Cardiac septum (tissue), 1 donor: ENCODE measurements at places on chromosomes 2 and 18.

GRCh38 chr18:22250591-22250996, 81.2 kb downstream of the GATA6 start:
- no peak for DNase-seq

- DNase-seq: no peak
Observed at GRCh38 chr18:11669271-11669947, 19.7 kb upstream of the GNAL start.

- no peak for DNase-seq
Observed at GRCh38 chr2:38620282-38620977, 17.7 kb upstream of the HNRNPLL start.

GRCh38 chr2:224835405-224835804, 119.2 kb upstream of the CCDC195 start:
- DNase-seq: no peak

DNA sequence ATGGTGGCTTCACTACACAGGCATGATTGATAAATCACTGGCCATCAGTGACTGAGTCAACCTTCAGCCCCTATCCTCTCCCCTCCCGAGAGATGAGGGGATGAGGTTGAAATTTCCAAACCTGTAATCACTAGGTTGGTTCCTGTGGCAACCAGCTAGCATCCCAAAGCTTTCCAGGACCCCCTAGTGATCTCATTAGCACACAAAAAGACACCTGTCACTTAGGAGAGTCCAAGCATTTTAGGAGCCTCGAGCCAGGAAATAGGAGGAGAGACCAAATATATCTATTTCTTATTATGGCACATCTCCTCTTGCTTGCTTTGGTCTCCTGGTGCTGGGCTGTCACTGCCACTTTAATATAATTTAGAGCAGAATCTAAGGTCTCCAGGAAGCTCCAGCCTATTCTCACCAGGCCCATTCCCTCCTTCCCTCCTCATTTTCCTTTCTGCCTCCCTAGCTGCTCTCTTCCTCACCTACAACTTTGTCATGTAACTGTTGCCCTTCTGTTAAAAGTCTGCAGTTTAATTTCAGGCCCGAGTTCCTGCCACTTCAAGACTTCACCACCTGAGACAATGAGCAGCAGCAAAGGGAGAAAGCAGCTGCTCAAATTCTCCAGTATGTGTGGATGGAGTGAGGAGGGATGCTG, 33.2 kb upstream of the NAB1 start:
- DNase-seq: no peak

DNA sequence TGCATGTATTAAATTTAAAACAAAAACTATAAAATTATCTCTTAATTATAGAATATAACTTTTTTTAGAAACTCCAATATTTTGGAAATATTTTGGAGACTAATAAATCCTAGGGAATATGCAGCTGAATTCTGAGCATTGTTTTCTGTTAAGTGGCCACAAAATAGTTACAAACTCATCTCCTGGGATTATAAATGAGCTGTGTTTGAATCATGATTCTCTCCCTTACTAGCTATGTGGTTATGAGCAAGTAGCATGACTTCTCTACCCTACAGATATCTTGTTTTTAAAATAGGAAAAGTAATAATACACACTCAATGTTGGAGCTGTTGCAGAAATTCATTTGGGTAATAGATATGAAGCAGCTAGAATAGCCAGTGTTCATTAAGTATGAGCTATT, 137.9 kb upstream of the ITGA4 start:
- no peak for DNase-seq

DNA sequence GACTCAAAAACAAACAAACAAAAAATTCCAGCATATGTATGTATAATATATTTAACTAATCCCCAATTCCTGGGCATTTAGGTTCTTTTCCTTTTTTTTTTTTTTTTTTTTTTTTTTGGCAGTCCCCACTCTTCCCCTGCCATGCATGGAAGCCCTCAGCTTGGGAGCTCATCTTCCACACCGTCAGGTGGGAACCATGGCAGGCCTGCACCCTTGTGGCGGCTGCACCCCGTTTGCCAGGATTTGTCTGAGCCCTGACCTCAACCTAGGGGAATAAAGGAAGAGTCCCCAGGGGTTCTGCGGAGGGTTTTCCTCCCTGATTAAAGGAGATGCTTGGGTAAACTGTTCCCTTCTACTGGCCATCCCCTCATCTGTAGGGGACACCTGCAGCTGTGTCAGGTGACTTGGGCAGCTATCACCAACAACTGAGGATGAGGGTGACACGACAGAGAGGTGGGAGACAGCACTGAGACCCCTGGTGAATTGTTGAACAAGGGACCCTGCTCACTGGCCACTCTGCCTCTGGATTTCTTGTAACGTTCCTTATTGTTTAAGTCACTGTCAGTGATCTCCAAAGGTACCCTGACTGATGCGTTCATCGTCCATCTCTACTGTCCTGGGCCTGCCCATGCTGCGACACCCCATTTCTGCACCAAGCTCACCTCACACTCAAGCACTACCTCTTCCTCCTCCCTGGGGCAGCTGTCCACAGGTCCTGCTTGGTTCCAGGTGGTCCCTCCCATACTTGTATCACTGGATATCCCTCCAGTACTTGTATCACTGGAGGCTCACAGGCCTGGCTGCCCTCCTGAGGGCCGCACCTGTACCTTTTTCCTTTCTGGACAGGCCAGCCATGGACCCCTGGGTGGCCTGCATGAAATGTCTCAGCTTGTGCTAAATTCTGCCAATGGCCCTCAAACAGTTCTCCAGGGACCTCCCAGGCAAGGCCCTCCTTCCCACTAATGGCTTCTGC, 14.5 kb downstream of the TMEM185B start:
- no peak for DNase-seq

GRCh38 chr18:24632158-24632988, 171.9 kb downstream of the HRH4 start:
- DNase-seq: no peak

- DNase-seq: peak; percentile 38
Observed at GRCh38 chr2:71928734-71929481, 218.8 kb downstream of the CYP26B1 start.

DNA sequence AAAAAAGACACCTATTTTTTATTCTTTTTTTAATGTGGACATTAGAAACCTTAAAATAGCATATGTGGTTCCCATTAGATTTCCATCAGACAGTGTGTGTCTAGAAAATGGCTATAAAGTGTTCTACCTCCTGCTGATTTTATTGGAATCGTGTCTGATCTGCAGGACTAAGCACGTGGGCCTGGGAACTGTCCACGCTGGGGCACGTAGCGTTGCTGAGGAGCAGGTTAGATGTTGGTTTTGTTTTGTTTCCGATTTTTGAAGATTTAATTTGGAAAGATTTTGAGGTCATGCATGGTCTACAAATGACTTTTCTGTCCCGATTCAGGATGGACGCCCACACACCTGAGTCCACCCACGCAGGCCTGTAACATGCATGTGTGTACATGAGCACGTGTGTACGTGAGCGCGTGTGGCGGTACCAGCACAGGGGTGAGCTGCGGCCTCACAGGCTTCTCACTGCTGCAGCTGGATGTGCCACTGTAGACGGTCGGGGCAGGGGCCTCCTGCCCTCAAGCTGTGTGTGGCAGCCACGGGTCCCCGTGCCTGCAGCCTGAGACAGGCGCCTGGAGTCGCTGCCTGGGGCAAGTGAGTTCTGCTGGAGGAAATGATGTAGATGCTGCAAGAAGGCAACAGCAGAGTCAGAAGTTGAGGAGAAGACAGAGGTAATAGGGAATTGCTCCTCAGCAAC, 99.7 kb upstream of the CTDP1 start:
- DNase-seq: peak; percentile 72

DNA sequence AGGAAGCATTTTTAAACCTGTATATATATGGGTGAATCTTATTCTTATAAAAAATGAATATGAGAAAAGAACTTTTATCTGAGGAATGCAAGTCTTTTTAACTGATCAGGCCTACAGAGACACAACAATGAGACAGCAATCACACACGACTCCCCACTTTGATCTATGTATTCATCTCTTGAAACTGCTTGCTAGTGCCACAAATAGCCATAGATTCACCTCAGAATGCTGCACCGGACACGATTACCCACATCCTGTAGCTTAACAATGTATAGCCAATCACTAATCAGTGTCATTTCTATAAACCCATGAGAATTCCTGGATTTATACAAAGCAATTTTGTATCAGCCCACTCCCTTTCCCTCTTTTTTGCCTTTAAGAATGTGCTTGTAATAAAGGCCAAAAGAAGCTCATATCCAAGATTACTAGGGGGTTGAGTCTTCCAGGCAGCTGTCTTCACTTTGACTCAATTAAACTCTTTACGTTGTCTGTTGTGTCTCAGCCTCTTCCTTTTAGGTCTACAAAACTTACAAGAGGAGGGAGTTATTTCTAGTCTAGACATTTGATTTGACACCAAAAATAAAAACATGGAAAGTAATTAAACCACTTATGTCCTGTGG, 94.9 kb downstream of the MBD2 start:
- DNase-seq: no peak

DNA sequence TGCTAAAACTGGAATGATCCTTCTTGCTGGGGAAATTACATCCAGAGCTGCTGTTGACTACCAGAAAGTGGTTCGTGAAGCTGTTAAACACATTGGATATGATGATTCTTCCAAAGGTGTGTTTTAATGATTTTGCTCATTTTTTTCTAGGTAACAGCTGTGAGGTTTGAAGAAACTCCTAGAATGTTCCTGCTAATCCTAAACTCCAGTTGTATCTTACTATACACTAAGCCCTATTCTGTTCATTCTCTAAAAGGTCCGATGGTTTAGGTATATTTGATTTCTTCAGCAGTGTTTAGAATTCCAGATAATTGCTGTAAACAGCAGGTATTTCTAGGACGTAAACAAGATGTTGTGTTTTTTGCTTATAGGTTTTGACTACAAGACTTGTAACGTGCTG, 2.3 kb downstream of the MAT2A start:
- no peak for DNase-seq

DNA sequence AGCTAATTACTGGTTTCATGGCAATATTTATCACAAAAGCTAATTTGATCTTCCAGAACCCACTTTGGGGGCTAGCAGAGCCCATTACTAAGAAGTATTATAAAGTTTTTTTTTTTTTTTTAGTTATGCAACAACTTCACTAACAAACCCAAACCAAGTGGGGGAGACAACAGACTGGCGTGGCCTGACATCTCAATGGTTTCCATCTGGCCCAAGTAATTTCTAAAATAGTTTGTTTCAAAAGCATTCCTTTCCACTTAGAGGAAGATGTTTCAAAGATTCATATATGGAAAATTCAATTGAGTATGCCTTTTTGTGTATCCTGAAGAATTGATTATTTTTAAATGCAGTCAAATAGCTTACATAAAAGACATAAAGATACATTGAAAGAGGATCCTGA, 367.1 kb downstream of the HRH4 start:
- no peak for DNase-seq

DNA sequence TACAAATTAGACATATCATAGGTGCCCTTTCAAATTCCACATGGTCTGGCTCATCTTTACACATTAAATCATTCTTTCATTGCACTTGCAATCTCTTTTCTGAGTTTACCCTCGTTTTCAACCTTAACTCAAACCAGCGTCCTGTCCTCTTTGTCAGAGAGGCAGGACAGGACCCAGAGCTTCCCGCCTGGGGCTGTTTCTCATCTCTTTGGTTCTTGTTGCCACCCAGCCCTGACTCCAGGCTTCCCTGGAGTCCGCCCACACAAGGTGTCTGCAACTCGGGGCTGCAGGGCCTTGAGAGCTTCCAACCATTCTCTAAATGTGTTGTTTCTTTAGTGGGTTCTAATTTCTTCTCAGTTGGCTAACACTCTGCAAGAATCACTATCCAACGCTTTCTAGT, 24.4 kb downstream of the RBMS1 start:
- no peak for DNase-seq

- DNase-seq: no peak
Observed at GRCh38 chr2:129778584-129778877, 200.9 kb upstream of the RAB6C start.
